CD4-positive, alpha-beta memory T cell (primary cell): ENCODE measurements at places on chromosomes 4 and X. TPM values are rescaled to one million over a fixed set of nuclear protein-coding genes. Genes with fewer than 3 reads are reported as not detected.
A peak's percentile ranks its signal among the peaks of the same experiment; 100 is the strongest.

DNA sequence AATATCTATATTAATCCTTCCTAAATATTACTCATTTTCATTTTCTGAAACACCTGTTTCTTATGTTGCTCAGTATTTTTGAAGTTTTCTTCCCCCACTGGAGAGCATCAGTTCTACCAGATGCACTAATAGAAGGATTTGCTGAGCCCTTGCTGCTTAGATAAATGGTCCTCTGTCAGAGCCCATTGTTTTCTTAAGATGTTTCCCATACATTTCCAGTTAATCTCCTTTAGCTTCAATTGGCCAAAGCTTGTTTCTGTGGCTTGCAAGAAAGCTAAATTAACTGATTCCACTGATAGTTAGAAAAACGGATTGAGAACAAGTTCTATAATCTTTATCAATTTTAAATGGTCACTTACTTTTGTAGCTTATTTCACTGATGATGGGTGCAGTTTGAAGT lies 1425.5 kb downstream of the PCDH18 start:
- DNase-seq: no peak

The HSFX1 gene
- total RNA-seq: 2.8 TPM

The SLC4A4 gene
- total RNA-seq: 0.78 TPM

The ZNF157 gene
- total RNA-seq: 0.87 TPM

The SPATA4 gene
- not detected for total RNA-seq

GRCh38 chr4:79413886-79414285 lies 5.9 kb upstream of the GK2 start:
- no peak for DNase-seq

The APELA gene
- total RNA-seq: not detected

GRCh38 chr4:47686294-47686872 lies 151.5 kb downstream of the CORIN start:
- peak; percentile 56 for DNase-seq

DNA sequence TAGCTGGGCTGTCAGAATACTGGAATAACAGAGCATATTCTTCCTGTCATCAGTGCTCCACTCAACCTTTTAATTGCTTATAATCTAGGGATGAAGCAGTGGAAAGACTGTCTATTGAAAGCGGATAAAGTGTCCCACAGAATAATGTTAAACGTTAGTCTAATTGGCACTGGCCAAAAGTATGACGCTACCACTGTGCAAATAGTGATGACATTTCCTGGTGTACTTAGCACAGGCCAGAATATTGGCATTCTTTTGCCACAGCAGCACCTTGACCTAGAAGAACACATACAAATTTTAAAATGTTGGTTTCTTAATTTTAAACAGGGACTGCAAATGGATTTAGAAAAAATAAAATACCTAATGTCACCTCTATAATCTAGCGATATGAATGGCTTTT lies 635.2 kb upstream of the SPANXN1 start:
- DNase-seq: no peak

- DNase-seq: peak; percentile 61
Observed at GRCh38 chrX:12999422-12999821, 24.5 kb downstream of the TMSB4X start.
